GM19239 (cell line): ENCODE measurements at places on chromosomes 2 and 18.

DNA sequence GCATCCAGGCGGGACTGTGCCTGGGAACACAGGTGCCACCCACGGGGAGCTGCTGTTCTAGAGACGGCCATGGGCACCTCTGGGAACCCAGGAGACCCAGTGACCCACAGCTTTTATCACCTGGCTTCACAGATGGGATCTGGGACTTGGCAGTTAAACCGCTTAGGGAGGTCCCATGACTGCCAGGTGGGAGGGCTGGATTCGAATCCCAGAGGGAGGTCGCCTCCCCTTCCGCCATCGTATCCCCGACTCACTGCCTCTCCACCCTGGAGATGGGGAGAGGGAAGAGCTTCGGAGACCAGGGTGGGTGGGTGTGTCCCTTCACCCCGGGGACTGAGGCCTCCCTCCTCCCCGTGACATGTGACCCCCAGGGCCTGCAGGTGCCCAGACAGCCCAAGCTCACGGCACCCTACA, 169.4 kb downstream of the RTP5 start:
- DNase-seq, result no peak

DNA sequence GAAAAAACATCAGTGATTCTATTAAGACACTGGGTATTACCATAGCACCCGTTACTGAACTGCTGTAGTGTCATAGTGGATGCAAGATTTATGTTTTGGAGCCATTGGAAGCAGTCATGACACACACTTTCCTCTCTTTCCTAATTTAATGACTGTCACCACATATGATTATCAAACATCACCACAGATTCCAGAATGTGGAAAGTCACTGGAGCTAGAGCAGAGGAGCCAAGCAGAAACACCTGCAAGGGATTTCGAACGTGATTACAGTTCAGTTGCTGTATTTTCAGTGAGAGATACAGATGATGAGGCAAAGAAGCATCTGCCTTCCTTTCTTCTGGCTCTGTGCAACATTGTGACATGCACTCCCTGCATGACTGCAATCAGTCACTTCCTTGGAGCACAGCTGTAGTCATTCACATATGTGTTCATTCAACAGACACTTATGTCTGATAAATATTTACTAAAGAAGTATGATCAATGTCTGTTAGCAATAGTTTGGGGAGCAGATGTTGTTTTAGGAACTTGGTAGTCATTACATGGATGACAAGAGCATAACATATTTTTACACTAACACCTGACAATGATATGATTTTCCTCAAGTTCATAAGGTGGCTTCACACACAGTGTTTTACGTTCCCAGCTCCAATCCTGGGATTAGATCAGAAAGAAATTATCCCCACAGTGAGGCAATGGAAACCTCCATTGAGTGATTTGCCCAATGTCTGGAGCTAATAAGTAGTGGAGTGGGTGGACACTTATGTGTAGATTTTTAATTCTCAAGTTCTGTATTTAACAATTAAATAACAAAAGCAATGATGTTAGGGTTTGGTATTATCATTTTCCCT, 416.6 kb downstream of the PLCL1 start:
- DNase-seq, result no peak

DNA sequence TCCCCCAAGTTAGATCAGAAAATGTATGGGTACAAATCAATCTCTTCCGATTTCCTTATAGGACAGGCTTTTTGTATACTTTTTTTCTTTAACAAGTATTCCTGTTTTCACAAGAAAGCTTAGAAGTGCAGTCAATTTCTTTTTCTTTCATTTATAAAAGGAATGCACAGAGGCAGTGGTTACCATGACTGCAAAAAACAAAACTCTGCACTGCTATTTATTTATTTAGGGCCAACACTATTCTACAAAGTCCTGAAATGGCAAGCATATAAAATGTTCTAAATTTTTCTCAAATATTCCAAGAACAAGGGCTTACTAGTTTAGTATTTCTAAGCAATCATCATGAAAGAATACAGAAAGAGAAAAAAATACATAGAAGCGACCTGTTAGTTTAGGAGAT, 22.2 kb downstream of the ATAD2B start:
- DNase-seq, result no peak

DNA sequence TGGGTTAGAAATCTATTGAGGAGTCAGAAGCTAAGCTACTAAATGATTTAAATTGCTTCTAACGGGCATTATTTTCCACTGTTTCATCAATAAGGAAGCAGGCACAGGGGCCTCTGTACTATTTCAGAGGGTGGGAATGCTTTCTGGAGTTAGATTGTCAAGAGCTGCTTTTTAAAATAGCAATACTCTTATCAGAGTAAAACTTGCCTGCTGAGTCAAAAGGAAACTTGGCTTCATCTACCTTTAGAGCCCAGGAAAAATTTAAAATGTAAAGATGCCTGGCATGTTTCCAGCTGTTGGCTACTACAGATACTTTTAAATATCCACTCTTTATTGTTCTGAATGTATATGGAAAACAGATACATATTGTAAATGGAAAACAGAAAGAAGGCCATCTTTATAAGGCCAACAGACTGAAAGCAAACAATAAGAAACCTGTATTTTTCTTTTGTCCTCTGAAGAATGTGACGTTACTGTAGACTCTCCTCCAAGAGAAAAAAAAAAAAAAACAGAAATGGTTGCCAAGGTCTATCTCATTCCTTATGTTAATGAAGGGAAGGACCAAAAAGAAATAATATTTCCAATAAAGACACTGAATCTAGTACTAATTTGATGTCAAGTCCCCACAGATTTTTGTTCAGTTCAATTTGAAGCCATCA, 79.1 kb downstream of the FIGN start:
- DNase-seq, result no peak
